ENCODE measurements at places on chromosomes 11 and 22.

- no peak for DNase-seq
Measured at GRCh38 chr11:110027627-110028371, 65.4 kb upstream of the ZC3H12C start.

DNA sequence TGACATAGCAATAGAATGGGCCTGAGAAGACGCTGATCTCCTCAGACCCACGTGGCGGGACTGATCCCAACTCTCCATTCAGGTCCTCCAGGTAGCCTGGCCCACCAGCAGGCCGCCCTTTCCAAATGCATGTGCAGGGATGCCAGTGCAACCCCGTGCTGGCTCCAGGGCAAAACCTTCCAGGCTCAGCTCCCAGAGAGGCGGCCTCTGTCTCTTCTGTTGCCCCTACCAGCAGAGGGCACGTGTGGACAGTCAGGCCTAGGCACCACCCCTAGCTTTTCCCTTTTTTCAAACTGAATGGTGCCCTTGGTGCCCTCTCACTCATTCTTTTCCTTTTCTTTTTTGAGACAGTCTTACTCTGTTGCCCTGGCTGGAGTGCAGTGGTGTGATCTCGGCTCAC lies 121.7 kb downstream of the OSBP2 start:
- DNase-seq: no peak

GRCh38 chr11:5336331-5336730 lies 7.0 kb downstream of the OR51B5 start:
- DNase-seq: no peak

DNA sequence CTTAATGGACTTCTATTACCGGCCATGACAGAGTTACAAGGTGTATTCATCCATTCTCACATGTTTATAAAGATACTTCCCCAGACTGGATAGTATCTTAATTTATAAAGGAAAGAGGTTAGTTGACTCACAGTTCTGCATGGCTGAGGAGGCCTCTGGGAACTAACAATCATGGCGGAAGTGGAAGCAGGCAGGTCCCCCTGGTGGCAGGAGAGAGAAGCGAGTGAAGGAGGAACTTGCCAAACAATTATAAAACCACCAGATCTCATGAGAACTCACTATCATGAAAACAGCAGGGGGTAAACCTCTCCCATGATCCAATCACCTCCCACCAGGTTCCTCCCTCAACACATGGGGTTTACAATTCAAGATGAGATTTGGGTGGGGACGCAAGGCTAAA lies 170.0 kb upstream of the PDGFD start:
- DNase-seq: no peak

- no peak for DNase-seq
Measured at GRCh38 chr22:25161017-25161915, 38.4 kb upstream of the CRYBB3 start.

Data from right renal pelvis (tissue), 4 donors.